Endothelial cell (in vitro differentiated cells): ENCODE measurements at places on chromosomes 3 and 15.

- no peak for DNase-seq
Observed at GRCh38 chr3:112984485-112984884, 6.3 kb upstream of the GTPBP8 start.

DNA sequence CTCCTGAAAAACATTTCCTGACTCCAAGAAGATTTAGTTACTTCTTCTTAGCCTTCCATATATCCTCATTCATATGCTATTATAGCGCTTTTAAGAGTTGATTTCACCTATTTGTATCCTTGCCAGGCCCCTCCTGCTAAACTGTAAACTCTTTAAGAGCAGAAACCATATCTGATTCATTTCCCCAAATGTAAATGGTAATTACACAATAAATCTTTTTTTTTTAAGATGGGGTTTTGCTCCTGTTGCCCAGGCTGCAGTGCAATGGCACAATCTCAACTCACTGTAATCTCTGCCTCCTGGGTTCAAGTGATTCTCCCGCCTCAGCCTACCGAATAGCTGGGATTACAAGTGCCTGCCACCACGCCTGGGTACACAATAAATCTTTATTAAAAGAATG, 4.5 kb downstream of the DLEC1 start:
- no peak for DNase-seq

DNA sequence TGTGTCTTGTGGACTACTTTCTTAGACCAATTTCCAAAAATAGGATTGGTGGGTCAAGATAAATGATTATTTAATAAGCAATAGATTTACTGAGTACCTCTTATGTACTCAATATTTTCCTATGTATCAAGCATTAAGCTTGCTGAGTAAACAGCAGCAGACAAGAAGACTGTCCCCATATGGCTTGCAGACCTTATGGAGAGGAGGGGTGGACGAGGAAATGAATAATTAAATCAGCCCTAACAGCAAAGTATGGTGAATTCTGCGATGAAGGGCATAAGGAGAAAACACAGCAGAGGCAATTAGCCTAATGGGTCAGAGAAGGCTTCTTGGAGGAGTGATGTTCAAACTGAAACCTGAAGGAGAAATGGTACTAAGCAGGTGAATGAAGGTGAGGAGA, 45.1 kb downstream of the ACP3 start:
- no peak for DNase-seq

DNA sequence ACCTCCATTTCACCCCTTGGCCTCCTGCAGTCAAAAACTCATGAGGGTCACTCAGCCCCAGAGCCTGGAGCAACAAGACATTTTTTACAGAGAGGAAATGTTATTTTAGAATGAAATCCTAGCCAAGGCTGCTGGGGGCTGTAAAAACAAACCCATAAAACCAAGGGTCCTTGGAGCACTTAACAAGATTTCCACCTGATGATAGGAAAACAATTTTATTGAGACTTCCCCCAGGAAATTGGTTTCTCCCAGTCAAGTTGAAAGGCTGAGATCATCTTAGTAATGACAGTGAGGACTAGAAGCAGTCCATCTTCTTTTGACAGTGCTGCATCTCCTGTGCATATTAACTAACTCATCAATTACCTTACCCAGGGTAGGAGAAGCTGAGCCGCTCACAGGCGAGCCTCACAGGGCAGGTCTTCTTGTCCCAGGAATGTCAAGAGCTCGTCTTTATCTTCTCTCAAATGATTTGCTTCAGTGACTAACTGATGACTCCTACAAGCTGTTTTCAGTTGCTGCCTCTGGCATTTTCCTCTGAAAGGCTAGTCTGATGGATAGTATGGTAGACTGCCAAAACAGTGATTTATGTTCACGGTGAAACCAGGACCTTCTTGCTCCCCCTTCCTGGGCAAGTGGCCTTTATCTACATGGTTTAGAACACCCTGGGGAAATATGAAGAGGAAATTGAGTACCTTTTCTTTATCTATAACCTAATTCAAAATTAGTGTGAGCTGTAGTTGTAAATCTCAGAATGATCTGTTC, 34.6 kb upstream of the AEN start:
- DNase-seq: no peak

DNA sequence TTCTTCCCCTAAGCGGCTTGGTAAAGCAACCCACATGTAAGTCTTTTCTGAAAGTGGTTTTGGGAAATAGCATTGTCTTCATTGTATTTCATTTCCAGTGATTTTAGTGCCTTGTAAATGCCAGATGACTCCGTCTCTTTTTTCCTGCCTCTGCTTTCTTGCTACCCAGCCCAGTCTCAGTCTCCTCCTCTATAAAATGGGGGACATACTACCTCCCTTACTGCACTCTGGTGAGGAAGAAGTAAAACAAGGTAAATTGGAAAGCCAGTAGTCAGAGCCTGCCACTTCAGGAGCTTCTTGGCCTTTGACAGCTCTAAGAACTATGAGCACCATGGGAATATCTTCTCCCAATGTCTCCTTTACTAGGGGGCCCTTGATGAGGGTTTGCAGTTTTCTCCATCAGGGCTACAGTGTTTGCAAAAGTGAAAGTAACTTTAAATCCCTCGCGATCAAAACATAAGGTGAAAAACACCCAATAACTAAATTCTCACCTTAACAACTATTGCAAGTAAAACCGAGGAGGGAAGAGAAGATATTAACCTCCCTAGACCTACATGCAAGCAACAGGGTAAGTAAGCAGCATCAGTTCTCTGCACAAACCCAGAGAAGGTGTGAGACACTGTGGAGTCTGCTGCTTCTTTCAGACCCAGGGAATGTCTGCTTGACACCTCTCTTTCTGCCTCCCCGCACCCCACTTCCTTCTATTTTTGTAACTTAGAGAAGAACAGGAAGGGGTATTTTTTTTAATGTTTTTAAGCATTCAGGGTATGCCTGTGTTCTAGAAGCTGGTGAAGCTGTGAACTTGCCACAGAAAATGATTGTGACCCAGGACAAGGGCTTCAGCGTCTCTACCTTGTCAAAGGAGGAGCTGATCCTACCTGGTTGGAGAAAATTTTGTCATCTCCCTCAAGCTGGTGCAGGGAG, 159.1 kb upstream of the EOMES start:
- no peak for DNase-seq

- peak; percentile 17 for DNase-seq
Observed at GRCh38 chr15:64460724-64461720, 644 bp downstream of the ZNF609 start.

- no peak for DNase-seq
Observed at GRCh38 chr3:104101736-104102135, 1265.0 kb upstream of the ALCAM start.

DNA sequence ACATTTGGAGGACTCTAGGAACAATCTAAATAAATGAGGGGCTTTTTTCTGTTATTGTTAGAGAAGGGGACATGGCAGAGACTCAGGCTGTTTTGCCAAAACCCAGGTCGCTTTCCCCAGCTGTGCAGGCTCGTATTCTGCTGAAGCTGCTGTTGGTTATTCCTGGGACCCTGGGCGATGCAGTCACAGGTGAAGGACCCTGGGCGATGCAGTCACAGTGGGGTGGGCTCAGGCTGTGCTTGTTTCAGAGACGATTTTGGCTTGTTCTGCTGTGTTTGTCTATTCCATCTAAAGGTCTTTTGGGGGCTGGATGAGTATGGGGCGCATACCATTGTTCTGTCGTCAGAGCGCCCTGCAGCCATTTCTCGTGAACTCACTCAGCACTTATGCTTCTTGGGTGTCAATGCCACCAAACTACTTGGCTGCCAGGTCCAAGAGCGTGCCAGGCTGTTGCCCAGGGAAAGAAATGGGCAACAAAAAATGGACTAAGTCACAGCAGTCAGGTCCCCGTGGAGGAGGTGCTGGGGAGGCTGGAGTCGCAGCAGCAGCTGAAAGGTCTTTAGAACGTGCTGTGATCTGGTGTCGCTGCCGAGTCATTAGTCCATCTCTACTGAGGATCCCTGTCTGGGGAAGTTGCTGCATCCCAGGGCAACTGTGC, 151.4 kb downstream of the CHDH start:
- no peak for DNase-seq

GRCh38 chr15:69906256-69907185, 191.2 kb downstream of the TLE3 start:
- DNase-seq: no peak

GRCh38 chr15:49024840-49025239, 21.4 kb downstream of the SECISBP2L start:
- DNase-seq: no peak

GRCh38 chr3:69250014-69250413, 127.6 kb upstream of the LMOD3 start:
- peak; percentile 57 for DNase-seq

DNA sequence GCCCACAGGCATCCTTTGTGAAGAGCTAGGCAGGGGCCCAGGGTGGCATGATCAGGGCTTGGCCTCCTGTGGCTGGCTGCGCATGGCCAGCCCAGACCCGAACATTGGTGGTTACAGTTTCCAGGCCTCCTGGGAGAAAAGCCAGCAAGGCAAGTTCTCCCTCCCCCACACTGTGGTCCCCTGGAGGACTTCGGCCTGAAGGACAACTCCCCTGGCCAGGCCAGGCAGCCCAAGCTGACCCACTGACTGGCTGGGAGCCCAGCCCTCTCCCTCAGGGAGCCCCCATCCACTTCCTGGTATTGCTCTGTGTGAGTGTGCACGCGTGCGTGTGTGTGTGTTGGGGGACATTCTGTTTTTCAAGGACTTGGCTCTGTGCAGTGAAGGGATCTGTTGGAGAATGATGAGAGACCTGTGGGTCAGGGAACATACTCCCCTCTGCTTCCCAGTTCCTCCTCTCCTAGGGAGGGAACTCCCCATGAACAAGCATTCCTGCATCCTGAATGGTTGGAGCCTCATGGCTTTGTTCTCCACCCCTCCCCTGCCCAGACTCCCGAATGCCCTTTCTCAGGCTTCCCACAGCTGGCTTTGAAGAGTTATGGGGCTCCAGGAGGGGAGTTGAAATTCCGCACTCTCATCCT, 29.5 kb downstream of the CORO2B start:
- no peak for DNase-seq

DNA sequence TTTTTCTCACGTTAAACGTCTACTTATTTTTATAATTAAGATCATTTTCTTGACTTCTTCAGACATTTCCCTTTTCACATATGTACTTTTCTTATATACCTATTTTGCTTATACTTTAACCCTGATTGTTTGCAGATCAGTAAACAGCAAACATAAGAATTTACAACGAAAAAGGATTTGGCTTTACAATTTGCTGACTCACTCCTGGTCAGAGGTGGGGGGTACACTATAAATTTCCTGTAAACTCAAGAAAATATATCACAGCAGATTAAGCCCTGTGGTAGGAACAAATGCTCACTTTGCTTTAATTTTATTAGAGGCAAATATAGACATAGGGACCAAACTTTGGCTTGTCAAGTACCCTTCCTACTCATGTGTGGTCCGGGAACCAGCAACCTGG, 185.0 kb downstream of the PLCL2 start:
- no peak for DNase-seq
